Transverse colon (tissue), 4 donors: ENCODE measurements at places on chromosomes 6 and 20. TPM values are rescaled to one million over a fixed set of nuclear protein-coding genes. Genes with fewer than 3 reads are reported as not detected.

DNA sequence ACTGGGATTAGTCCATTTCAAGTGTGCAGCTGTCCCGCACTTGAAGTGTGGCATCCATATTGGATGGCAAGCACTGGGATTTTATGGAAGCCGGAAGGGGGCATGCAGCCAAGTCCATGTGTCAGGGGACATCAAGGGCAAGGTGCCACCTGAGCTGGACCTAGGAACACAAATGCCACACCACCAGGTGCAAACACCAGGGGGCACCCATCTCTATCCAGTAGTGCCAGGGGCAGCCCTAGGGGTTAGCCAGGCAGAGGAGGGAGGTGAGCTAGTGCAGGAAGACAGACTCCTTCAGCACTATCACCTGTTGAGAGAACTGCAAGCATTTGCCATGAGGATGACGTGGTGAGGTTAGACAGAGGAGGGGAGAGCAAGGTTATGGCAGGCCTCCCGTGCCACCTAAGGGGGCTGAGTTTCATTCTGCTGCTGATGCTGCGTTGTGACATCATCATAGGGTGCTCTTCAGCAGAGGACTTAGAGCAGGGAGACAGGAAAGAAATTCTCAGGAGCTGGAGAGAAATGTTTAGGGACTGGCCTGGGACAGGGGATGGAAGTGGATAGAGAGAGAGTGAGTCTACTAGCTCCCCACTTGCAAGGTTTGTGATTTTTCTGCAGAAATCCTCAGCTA, 192.6 kb upstream of the SLC24A3 start:
- no peak overlapping the region for H3K27ac ChIP-seq
- no peak for DNase-seq
- H3K4me1 ChIP-seq, result no peaks in the 10 kb centered on the region

DNA sequence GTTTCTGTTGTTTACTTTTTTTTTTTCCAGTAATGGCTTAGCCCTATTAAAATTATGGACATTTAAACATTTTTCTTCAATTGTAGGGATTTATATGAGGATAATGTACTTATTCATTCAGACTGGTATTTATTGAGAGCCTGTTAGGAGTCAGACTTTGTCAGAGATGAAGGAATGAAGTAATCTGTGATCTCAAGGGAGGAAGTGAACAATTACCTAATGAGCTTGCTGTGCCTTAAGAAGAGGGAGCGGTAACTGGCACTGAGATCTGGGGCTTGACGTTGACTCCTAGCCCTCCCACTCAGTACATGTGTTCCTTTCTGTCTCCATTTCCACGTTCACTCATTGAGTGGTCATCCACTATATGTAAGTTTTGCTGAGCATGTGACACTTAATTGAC, 12.6 kb downstream of the AFDN start:
- H3K4me1 ChIP-seq, result peaks cover 45% of the 10 kb centered on the region
- H3K4me3 ChIP-seq, result no peak overlapping the region
- no peaks in the 10 kb centered on the region for H3K36me3 ChIP-seq
- DNase-seq, result no peak
- no peak overlapping the region for H3K27ac ChIP-seq
- no peaks in the 10 kb centered on the region for H3K27me3 ChIP-seq

DNA sequence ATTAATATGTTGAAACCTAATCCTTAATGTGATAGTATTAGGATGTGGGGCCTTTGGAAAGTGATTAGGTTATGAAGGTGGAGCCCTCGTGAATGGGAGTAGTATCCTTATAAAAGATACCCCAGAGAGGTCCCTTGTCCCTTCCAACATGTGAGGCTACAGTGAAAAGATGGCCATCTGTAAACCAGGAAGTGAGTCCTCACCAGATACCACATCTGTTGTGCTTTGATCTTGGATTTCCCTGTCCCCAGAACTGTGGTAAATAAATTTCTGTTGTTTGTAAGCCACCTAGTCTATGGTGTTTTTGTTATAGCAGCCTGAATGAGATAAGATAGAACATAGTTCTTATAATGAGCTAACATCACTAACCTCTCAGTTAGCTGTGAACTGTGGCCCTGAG, 16.6 kb upstream of the CALHM6 start:
- H3K36me3 ChIP-seq, result no peaks in the 10 kb centered on the region
- no peaks in the 10 kb centered on the region for H3K27me3 ChIP-seq
- no peak overlapping the region for H3K27ac ChIP-seq
- H3K4me1 ChIP-seq, result no peaks in the 10 kb centered on the region
- no peak overlapping the region for H3K4me3 ChIP-seq

GRCh38 chr6:17530321-17530835, 69.7 kb upstream of the FAM8A1 start:
- H3K4me1 ChIP-seq, result no peaks in the 10 kb centered on the region
- H3K4me3 ChIP-seq, result no peak overlapping the region
- no peak overlapping the region for H3K27ac ChIP-seq
- no peak for DNase-seq
- no peaks in the 10 kb centered on the region for H3K36me3 ChIP-seq

DNA sequence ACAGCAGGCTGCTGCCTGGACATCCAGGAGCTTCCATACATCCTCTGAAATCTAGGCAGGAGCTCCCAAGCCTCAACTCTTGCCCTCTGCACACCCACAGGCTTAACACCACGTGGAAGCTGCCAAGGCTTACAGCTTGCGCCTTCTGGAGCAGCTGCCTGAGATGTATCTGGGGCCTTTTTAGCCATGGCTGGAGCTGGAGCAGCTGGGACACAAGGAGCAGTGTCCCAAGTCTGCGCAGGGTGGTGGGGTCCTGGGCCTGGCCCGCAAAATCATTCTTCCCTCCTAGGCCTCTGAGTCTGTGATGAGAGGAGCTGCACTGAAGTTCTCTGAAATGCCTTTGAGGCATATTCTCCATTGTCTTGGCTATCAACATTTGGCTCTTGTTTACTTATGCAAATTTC, 255.0 kb downstream of the DLL1 start:
- no peak overlapping the region for H3K4me3 ChIP-seq
- peak; percentile 2 for DNase-seq
- no peaks in the 10 kb centered on the region for H3K27me3 ChIP-seq
- H3K4me1 ChIP-seq, result peaks cover 3% of the 10 kb centered on the region
- no peaks in the 10 kb centered on the region for H3K36me3 ChIP-seq

DNA sequence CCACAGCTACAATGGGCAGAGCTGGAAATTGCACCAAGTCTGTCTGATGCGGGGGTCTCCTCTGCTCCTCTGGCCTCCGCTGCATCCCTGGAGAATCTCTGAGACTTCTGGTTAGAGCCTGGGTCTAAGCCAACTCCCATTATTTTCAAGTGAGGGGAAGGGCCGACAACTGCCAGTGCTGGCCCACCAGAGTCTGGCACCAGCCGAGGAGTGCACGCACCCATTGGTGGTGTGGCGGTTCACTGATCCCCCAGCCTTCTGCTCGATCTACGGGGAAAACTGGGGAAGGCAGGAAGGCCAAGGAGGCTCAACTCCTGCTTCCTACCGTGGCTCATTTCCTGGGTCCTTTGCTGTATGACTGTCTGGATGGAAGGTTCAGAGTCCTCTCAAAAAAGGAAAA, 6.2 kb downstream of the NQO2 start:
- no peaks in the 10 kb centered on the region for H3K27me3 ChIP-seq
- DNase-seq, result no peak
- H3K4me1 ChIP-seq, result no peaks in the 10 kb centered on the region
- no peaks in the 10 kb centered on the region for H3K36me3 ChIP-seq

GRCh38 chr6:14280006-14280510, 162.5 kb downstream of the CD83 start:
- DNase-seq, result no peak
- no peaks in the 10 kb centered on the region for H3K4me1 ChIP-seq
- H3K27me3 ChIP-seq, result no peaks in the 10 kb centered on the region
- H3K4me3 ChIP-seq, result no peak overlapping the region
- H3K27ac ChIP-seq, result no peak overlapping the region
- H3K36me3 ChIP-seq, result no peaks in the 10 kb centered on the region

- no peaks in the 10 kb centered on the region for H3K36me3 ChIP-seq
- H3K4me3 ChIP-seq, result peak overlapping the region; percentile 37
- no peak for DNase-seq
- H3K4me1 ChIP-seq, result peaks cover 22% of the 10 kb centered on the region
Measured at GRCh38 chr6:10838794-10839333, 525 bp upstream of the MAK start.

- DNase-seq, result no peak
- H3K27ac ChIP-seq, result no peak overlapping the region
- H3K4me3 ChIP-seq, result no peak overlapping the region
- H3K36me3 ChIP-seq, result no peaks in the 10 kb centered on the region
- H3K27me3 ChIP-seq, result no peaks in the 10 kb centered on the region
- H3K4me1 ChIP-seq, result no peaks in the 10 kb centered on the region
Measured at GRCh38 chr6:66198062-66198624, 491.1 kb upstream of the EYS start.

GRCh38 chr6:89252907-89253306, 35.7 kb upstream of the GABRR1 start:
- no peaks in the 10 kb centered on the region for H3K27me3 ChIP-seq
- H3K4me1 ChIP-seq, result no peaks in the 10 kb centered on the region
- H3K4me3 ChIP-seq, result no peak overlapping the region
- DNase-seq, result no peak
- H3K27ac ChIP-seq, result no peak overlapping the region

GRCh38 chr6:142914937-142915697, 29.9 kb downstream of the HIVEP2 start:
- no peaks in the 10 kb centered on the region for H3K36me3 ChIP-seq
- H3K4me3 ChIP-seq, result no peak overlapping the region
- no peaks in the 10 kb centered on the region for H3K27me3 ChIP-seq
- no peaks in the 10 kb centered on the region for H3K4me1 ChIP-seq

GRCh38 chr6:3422435-3423070, 34.3 kb downstream of the SLC22A23 start:
- no peak overlapping the region for H3K27ac ChIP-seq
- DNase-seq, result no peak
- H3K36me3 ChIP-seq, result no peaks in the 10 kb centered on the region

DNA sequence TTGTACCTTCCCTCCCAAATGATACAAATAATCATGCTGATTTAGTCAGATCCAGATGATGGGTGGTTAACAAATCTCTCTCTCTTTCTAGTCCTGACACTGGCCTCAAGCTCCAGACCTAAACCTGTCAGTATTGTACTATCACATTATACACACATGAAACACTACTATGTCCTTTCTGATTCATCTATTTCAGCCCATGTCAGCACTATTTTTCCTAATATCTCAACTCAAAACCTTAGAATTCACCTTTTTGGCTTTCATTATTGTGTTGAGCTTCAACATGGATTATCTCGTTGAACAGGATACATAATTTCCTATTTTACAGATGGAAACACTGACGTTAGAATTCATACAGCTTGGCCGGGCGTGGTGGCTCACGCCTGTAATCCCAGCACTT, 3.5 kb downstream of the PIGU start:
- H3K27me3 ChIP-seq, result no peaks in the 10 kb centered on the region
- H3K36me3 ChIP-seq, result no peaks in the 10 kb centered on the region
- no peak overlapping the region for H3K4me3 ChIP-seq
- DNase-seq, result no peak
- H3K4me1 ChIP-seq, result peaks cover 17% of the 10 kb centered on the region
- no peak overlapping the region for H3K27ac ChIP-seq

DNA sequence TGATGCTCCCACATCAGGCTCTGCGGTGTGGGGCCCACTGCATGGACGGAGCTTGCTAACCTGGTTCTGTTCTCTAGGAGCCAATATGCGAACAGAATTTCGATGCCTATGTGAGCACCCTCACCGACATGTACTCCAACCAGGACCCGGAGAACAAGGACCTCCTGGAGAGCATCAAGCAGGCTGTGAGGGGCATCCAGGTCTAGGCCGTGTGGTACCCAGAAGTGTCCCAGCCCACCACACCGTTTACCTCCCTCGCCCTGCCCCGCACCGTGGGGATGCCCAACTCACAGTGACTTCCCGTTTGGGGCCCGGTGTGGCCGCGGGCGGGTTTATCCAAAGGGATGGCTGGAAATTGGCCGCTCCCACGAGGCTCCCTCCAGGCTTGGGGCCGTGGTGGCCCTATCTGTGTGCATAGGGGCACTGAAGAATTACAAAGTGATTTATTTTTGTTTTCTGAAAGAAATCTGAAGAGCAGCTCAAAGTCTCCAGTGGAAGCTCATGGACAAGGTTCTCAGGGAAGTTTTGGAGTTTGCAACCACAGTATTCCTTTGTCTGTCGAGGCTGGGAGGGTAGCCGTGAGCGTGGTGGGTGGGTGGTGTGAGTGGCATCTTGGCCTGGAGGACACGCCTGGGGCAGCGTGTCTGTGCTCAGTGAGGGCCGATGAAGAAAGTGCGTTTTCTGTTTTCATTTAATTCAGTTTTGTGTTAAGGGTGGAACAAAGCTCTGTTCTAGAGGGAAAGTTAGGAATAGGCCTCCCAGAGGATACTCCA, 15.1 kb upstream of the PCMTD2 start:
- H3K27ac ChIP-seq, result no peak overlapping the region
- H3K4me1 ChIP-seq, result no peaks in the 10 kb centered on the region
- no peaks in the 10 kb centered on the region for H3K36me3 ChIP-seq
- no peak for DNase-seq

DNA sequence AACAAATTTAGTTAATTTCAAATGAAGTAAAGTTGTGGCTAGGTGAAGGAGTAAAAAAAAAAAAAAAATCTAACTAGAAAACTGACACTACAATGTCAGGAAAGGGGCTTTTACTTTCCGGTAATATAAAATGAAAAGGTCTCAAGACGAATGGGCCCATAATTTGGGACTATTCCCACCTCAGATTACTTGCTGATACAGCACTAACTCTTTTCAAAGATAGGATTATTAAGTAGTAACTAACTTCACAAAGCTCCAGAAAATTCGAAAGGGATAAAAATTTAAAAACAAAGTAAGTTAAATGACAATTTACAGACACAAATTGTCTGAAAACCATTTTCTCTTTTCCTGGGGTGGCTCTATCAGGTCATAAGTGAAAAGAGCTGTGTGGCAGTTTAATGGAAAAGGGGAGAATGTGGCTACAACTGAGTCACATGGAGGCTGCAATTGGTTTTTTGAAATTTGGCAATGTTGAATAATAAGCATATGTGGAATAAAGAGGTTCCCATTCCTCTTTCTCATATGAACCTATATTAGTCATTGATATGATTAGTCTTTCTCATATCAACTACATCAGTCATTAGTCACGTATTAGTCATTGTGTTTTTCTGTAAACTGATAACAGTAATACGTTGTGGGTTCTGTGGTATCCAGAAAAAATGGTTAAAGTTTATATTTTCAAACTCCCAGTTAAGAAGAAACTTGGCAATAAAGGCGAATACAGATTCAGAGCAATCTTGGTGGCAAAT, 78.0 kb downstream of the RWDD2A start:
- no peaks in the 10 kb centered on the region for H3K27me3 ChIP-seq
- no peak overlapping the region for H3K27ac ChIP-seq
- H3K4me3 ChIP-seq, result no peak overlapping the region

Gene SPATS1
- total RNA-seq, result not detected

Gene FAM209B
- total RNA-seq, result 1.9 TPM

Gene PNPLA1
- total RNA-seq, result not detected

Gene CST4
- total RNA-seq, result not detected

Gene PRPH2
- 0.27 TPM for total RNA-seq

Gene BEND3
- 4.9 TPM for total RNA-seq

Gene NDRG3
- total RNA-seq, result 39.3 TPM
